ENCODE measurements at places on chromosomes 4 and X. TPM values are rescaled to one million over a fixed set of nuclear protein-coding genes. Genes with fewer than 3 reads are reported as not detected.

- H3K27ac ChIP-seq: no peak overlapping the region
- no peaks in the 10 kb centered on the region for H3K36me3 ChIP-seq
- no peaks in the 10 kb centered on the region for H3K27me3 ChIP-seq
- H3K4me3 ChIP-seq: no peak overlapping the region
Observed at GRCh38 chr4:147398556-147398955, 82.3 kb upstream of the EDNRA start.

DNA sequence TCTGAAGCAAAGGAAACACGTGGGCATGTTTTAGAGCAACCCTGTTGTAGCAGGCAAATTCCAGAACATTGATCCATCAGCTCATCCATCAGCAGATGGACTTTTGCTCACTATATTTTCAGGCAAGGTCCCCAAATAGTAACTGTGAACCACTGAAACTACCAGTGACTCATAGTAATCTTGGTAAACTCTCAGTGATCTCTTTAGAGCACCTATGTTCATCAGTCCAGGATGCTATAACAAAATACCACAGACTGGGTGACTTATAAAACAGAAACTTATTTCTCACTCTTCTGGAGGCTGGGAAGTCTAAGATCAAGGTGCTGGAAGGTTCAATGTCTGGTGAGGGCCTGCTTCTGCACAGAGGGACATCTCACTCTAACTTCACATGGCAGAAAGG, 28.9 kb upstream of the BTC start:
- no peaks in the 10 kb centered on the region for H3K4me1 ChIP-seq
- no peak overlapping the region for H3K27ac ChIP-seq
- DNase-seq: no peak
- no peaks in the 10 kb centered on the region for H3K36me3 ChIP-seq

DNA sequence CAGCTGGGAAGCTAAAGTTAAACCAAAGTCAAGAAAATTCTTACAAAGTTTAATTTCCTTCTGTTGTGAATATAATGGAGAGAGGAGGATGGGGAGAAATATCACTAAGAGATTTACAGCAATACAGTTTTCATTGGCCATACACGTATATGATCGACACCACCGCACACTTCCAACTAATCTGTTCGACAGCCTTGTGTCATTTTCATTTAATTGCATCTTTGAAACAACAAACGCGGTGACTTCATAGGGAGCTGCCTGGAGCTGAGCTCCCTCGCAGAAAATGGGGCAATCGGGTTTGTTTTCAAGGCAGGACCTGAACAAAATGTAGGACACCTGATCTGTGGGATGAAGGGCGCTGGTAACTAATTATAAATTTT, 1.3 kb downstream of the PTPN13 start:
- peak overlapping the region; percentile 86 for H3K4me3 ChIP-seq
- H3K27ac ChIP-seq: peak overlapping the region; percentile 95
- DNase-seq: no peak
- no peaks in the 10 kb centered on the region for H3K4me1 ChIP-seq
- no peaks in the 10 kb centered on the region for H3K27me3 ChIP-seq

DNA sequence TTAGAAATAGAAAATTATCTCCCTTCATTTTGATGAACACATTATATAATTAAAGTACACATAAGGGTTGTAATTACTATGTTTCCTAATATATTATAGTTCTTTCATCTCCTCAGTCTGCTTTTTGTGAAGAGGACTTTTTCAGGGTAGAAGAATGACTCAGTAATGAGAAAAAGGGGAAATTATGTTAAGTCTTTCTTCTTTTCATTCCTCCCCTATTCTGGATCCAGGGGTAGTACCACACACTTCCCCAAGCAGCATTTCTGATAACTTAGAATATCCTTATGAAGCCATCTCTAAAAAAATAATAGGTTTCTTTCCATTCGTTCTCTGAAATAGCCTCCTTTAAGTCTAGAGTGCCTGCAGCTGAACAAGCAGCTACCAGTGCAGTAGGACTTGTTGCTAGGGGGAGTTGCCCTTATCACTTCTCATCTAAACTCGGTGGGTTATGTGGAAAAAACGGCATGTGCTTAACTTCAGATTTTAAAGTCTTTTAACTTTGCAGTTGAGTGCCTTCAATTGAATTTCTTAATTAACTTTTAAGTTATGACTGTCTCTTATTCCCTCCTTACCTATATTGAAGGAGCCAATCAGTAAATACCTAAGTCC, 184.8 kb downstream of the ARHGAP24 start:
- DNase-seq: no peak
- no peak overlapping the region for H3K4me3 ChIP-seq
- no peaks in the 10 kb centered on the region for H3K27me3 ChIP-seq
- H3K4me1 ChIP-seq: no peaks in the 10 kb centered on the region
- no peaks in the 10 kb centered on the region for H3K36me3 ChIP-seq

DNA sequence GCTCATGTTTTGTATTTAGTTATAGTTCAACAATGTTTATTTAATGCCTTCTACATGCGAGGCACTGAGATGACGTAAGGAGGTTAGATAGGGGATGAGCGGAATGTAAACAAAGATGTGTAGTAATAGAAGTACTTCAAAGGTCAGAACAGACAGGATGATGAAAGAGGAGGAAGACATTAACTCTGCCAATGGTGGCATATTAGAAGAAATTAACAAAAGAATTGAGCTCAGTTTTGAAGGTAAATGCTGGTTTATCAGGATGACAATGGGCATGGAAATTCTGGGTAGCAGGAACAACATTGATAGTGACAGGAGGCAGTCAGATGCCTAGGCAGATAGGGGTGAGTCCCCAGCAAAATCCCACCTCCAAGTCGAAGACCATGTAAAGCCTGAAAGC, 62.3 kb upstream of the PGRMC2 start:
- no peak overlapping the region for H3K27ac ChIP-seq
- no peaks in the 10 kb centered on the region for H3K36me3 ChIP-seq
- DNase-seq: no peak
- no peak overlapping the region for H3K4me3 ChIP-seq
- H3K27me3 ChIP-seq: no peaks in the 10 kb centered on the region

- no peaks in the 10 kb centered on the region for H3K36me3 ChIP-seq
- no peak overlapping the region for H3K27ac ChIP-seq
- no peak overlapping the region for H3K4me3 ChIP-seq
Observed at GRCh38 chr4:140343303-140343702, 30.1 kb upstream of the SCOC start.

- H3K4me3 ChIP-seq: no peak overlapping the region
- H3K4me1 ChIP-seq: no peaks in the 10 kb centered on the region
- no peak overlapping the region for H3K27ac ChIP-seq
Observed at GRCh38 chr4:26217481-26217880, 103.3 kb upstream of the RBPJ start.

GRCh38 chr4:133137571-133137970, 11.5 kb upstream of the PCDH10 start:
- H3K27ac ChIP-seq: no peak overlapping the region
- no peaks in the 10 kb centered on the region for H3K27me3 ChIP-seq
- no peak overlapping the region for H3K4me3 ChIP-seq
- DNase-seq: no peak
- H3K36me3 ChIP-seq: no peaks in the 10 kb centered on the region

- no peaks in the 10 kb centered on the region for H3K27me3 ChIP-seq
- no peaks in the 10 kb centered on the region for H3K4me1 ChIP-seq
- H3K36me3 ChIP-seq: no peaks in the 10 kb centered on the region
- no peak overlapping the region for H3K27ac ChIP-seq
- H3K4me3 ChIP-seq: no peak overlapping the region
Observed at GRCh38 chrX:17944833-17945497, 83.9 kb upstream of the RAI2 start.

EGF gene
- 3.5 TPM for total RNA-seq

C4orf36 gene
- total RNA-seq: 4.8 TPM

TRMT10A gene
- total RNA-seq: under 0.01 TPM

All from uterus (tissue), 4 donors.